ENCODE measurements at places on chromosomes 12 and 14.

DNA sequence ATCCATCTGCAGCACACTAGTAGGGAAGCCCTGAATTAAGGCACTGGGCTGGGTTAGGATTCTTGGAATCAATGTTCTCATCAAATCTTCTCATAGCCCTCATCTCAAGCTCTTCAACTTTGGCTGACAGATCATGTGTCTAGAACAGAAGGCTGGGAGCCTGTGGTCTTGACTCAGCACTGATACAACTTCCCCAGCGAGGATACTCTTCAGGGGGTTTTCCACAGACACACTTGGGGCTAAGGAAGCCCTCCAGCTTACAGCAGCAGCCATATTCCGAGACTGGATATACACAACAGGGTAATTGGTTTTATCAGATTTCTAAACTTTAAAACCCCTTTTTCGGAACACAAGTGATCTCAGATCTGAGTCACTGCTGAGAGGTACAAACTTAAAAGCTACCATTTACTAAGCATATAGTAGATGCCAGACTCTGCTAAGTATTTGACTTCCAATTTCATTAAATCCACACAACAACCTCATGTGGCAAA lies 3.5 kb downstream of the FMNL3 start:
- no peak for DNase-seq

DNA sequence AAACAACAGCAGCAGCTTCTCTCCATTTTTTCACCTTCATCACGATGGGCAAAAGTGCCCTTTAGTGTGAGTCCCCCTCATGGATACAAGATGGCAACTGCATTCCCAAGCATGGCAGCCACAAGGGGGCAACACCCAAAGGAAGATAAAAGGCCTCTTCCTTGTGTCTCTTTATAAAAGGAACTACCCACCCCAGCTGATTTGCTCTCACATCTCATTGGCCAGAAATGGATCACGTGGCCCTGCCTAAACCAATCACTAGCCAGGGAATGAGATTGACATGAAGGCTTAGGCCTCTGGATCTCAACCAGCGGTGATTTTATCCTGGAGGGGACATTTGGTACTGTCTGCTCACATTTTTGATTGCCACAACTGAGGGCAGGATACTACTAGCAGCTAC lies 21.9 kb upstream of the IFT81 start:
- peak; percentile 90 for DNase-seq

- peak; percentile 54 for DNase-seq
Measured at GRCh38 chr12:98238515-98239130, 276.8 kb upstream of the TMPO start.

- DNase-seq: no peak
Measured at GRCh38 chr12:125198652-125199051, 133.4 kb downstream of the AACS start.

- DNase-seq: no peak
Measured at GRCh38 chr14:77086951-77087350, 11.1 kb upstream of the CIPC start.

DNA sequence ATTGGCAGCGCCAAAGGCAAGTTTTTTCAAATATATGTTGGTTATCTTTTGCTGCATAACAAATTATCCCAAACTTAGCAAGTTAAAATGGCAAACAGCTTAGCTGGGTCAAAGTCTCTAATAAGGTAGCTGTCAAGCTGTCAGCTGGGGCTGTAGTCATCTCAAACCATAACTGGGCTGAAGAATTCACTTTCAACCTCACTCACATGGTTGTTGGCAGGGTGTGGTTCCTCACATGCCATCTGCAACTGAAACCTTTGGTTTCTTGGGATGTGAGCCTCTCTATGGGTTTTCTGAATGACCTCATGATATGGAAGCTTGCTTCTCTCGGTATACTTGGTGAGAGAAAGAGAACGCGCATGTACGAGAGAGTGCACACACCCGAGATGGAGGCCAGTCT lies 125.4 kb downstream of the LRIG3 start:
- DNase-seq: no peak

GRCh38 chr14:104206281-104206904 lies 68.0 kb downstream of the KIF26A start:
- no peak for DNase-seq

- DNase-seq: peak; percentile 13
Measured at GRCh38 chr12:119649202-119649808, 18.6 kb upstream of the PRKAB1 start.

DNA sequence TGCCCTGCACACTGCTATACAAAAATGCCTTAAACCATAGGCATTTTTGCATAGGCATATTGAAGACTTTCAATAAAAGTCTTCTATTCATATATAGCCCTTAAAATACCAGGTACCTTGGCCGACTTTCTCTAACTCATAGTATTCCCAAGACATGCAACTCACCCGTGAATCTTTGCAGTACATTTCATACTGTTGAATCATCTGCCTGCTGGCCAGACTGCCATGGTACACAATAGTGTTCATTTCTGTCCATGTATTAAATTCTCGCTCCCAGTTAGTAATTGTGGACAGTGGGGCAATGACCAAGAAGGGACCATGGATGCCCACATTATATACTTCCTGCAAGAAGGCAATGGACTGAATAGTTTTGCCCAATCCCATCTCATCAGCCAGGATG lies 24.3 kb upstream of the SUPT16H start:
- no peak for DNase-seq

DNA sequence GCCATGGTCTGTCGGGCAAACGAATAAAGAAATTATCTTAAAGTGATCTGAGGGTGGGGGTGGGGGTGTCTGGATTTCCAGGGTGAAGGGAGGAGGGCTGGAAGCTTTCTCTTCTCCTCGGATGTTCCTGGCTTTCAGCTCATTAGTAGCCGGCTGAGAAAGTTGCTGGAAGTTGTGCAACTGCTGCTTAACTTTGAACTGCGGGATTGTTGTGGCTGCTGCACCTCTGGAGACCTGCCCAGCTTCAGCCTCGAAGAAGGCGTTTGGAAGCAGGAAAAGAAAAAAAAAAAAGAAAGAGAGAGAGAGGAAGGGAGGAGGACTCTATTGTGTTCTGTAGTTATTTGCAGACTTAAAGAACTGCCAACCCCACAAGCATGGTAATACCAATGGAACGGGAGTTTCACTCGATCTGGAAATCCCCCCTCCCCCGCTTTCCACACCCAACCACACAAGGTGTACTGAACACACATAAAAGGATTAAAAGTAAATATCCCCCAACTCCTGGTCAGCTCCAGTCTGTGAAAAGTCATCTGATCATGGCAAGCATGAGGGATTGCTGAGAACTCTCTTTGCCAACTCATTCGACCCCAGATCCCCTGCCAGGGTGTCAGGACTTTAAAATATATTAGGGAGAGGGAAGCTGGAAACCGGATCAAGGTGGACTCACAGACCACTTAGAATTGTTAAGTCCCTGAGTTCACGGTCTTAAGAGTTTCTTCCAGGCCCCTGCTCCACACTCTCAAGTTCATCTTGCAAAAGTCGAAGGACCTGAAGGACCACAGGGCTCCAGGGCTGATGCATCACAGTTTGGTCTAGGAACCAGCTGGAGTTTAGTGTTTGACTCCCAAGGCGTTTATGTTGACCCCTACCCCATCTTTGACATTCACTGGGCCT lies at the start of gene RASSF9:
Gene RASSF9, minus strand, starts transcription at position 213 of the 894 bp plus-strand sequence. Its CDS starts 208 bp downstream, at position 5.
- peak; percentile 51 for DNase-seq

DNA sequence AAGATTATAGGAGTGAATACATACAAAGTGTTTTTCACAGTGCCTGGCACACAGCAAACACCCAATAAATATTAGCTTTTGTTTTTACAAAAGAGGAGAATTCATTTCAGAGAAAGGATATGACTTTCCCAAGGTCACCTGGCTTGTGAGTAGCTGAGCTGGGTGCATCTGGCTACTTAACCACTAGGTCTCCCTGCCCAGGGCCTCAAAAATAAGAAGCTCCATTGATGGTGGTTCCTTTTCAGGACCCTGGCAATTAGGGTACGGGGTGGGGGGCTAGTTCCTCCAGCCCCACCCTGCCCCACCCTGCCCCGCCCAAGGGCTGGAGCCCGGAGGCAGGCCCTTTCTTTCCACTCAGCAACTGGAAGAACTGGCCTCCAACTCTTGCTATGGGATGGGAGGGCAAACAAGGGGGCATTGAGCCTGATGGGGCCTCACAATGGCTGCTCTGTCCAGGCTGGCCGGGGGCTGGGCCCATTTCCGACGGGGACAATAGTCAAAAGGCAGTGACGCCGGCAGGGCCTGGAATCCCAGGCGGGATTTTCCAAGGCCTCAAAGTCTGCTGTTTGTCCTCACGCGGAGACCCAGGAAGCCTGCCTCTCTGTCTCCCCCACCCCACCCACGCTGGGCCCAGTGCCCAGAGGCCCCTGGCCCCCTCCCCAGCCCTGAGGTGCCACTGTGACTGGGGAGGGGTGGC lies 8.2 kb upstream of the ATG101 start:
- no peak for DNase-seq

GRCh38 chr14:74975059-74975810 lies 19.8 kb upstream of the PGF start:
- peak; percentile 57 for DNase-seq

DNA sequence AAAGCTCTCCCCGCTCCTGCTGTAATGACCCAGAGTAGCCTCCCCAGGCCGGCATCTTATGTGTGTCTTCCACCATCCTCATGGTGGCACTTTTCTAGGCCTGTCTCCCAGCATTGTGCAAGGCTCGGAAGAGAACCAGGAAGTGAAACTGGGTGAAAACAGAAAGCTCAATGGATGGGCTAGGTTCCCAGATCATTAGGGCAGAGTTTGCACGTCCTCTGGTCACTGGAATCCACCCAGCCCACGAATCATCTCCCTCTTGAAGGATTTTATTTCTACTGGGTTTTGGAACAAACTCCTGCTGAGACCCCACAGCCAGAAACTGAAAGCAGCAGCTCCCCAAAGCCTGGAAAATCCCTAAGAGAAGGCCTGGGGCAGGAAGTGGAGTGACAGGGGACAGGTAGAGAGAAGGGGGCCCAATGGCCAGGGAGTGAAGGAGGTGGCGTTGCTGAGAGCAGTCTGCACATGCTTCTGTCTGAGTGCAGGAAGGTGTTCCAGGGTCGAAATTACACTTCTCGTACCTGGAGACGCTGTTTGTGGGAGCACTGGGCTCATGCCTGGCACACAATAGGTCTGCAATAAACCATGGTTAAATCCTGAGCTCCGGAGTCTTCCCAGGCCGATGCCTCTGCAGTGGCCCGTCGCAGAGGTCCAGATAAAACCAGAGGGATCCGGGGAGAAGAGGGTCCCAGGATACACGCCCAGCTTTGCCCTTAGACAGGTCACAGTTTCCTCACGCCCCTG lies 15.6 kb downstream of the ACVRL1 start:
- DNase-seq: no peak

DNA sequence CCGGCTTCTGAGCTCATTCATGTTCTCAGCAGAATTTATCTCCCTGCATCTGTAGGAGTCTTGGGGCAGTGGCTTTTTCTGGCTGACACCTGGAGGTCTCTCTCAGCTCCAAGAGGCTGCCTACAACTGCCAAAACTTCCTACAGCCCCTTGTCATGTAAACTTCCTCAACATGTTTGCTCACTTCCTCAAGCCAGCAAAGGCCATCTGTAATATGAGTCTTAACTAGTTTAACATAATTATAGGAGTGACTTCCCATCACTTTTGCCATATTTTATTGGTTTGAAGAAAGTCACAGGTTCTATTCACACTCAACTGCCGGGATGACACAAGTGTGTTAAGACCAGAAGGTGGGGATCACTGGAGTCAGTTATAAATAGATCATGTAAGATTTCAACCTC lies 194.0 kb downstream of the VRK1 start:
- no peak for DNase-seq

GRCh38 chr12:81465191-81465590 lies 294.0 kb downstream of the PPFIA2 start:
- DNase-seq: peak; percentile 13

DNA sequence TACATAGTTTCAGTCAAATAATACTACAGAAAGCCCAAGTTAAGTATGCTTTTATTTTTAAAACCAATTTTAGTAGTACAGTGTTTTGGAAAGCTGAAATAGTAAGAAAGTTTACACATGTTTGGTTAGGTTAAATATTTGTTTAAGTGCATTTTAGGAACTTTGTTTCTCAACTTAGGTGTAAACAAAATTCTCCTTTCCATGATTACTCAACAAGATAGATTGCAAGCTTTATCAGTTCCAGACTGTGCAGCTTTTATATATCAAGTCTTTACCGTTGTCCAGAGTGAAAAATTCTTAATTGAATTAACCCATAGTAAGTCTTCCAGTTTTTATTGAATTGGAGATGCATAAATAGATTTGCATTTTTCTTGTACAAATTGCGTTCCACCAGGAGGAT lies 45.1 kb downstream of the PIWIL1 start:
- no peak for DNase-seq

- peak; percentile 98 for DNase-seq
Measured at GRCh38 chr14:31944256-31945073, 132.6 kb upstream of the ARHGAP5 start.

DNA sequence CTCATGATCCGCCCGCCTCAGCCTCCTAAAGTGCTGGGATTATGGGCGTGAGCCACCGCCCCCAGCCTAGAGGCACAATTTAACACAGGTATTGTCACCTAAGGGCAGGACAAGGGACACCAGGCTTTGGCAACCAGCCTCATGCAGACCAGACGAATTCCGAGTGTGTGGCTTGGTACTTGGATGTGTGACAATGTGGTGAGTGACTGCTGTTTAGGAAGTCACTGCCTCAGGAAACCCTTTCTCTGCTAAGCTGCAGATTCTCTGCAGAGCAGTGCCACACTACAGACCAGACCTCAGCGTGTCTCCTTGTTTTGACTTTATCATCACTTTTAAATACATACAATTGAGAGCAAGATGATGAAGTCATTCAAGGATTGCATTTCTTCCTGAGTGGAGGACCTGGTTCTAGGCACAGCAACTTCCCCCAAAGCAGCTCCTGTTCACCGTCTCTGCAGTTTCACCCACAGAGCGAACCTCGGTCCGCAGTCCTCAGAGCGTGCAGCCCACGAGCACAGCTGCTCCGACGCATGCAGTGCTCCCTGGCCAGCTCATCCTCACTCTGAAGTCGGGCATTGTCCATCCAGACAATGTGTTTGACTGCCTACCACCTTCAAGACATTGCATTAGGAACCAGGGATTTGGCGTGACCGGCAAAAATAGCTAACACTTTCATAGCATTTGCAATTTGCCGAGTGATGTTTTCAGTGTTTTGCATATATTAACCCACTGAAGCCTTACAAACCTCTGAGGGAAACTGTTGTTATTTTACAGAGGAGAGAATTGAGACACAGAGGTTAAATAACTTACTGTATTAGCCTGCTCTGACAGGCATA lies 235.2 kb downstream of the CHST11 start:
- DNase-seq: no peak

GRCh38 chr14:59427653-59428580 lies 37.3 kb downstream of the GPR135 start:
- peak; percentile 51 for DNase-seq

GRCh38 chr14:89406941-89407340 lies 10.1 kb downstream of the FOXN3 start:
- no peak for DNase-seq

Data from NCI-H446 (cell line).